ENCODE measurements at places on chromosomes 2 and 18. TPM values are rescaled to one million over a fixed set of nuclear protein-coding genes. Genes with fewer than 3 reads are reported as not detected.

- no peak for DNase-seq
These were observed 38.5 kb downstream of the CYRIA start for GRCh38 chr2:16626997-16627605.

GRCh38 chr18:27595113-27595838, 410.2 kb upstream of the CHST9 start:
- DNase-seq: no peak

DNA sequence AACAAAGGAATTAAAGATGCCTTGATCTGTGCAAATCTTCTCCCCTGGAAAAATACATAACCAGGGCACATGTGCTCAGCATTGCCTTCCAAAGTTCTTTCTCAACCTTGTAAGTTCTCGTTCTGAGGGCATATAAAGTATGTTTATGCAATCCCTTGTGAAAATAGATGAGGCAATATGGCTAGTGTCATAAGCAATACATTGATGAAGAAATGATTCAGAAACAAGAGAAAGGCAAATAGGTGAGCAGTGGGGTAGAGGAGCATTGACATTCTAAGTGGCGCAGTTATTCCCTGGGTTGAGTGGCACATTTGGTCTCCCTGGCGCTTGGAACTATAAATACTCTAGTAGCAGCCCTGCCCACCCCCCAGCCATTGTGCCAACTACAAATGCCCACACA, 57.4 kb upstream of the PGAP1 start:
- DNase-seq: no peak

GRCh38 chr18:6876641-6877041, 147.1 kb downstream of the ARHGAP28 start:
- DNase-seq: no peak

DNA sequence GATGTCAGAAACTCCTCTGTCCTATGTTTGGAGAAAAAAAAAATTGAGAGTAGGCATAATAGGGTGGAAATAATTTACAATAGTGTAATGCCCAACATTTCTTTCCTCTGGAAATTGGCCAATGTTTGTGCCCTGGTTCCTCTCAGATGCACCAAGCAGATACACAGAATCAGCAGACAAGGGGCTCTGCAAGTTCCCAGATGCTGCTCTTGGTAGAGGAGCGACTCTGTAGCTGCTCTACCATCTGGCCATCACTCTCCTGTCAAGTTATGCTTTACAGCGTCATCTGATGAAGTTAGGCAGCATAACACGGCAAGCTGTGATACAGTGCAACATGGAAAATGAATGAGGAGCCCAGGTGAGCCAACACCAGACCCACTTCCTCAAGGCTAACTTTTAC, 1.6 kb downstream of the DYTN start:
- no peak for DNase-seq

DNA sequence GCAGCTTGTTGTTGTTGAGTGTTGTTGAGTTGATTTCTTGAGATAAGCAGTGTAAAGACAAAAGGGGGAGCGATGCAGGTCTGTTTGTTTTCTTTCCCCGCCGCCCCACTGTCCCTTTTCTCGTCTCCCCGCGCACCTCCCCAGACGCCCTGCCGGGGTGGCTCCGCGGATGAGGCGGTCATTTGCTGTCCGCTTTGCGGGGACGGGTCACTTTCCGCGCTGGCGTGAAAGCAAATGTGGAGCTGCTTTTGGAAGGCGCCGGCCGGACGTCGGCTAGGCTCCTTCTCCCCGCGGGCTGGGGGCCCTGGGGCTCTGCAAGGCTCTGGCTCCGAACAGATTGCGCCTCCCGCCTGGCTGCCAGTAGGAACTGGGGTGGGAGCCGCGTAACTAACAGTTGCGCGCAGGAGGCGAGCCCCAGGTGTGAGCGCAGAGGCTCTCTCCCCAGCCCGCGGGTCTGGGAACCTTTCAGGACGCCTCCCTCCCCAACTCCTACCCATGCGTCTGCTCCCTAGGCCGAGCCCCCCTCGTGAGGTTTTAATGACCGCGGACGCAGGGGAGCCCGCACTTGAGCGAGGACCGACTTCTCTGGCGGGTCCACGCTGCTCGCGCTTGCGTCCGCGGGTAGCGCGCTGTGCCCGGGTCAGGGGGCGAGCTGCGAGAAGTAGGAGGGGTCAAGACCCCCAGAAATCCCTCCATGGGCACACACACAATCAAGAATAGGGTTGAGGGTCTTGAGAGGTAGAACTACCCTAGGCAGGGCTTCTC, 146.6 kb downstream of the MEIS1 start:
- DNase-seq: no peak

GRCh38 chr2:44933434-44933951, 8.0 kb upstream of the SIX3 start:
- DNase-seq: no peak

DNA sequence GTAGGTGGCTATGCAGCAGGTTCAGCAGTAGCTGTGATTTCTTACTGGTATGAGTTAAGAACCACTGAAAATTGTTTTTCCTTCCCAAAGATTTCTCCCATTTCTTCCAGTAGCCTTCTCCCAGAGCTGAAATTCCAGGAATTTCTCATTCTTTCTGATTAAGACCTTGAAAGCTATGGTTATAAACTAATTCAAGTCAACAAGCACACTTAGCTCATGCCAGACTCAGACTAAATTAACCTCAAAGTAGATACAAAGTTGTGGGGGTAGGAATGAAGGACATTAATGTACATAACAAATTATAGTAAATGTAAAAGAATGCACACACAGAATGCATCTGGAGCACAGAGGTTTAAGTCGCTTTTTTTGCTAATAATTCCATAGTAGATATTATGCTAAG, 103.6 kb upstream of the SOX11 start:
- no peak for DNase-seq

DNA sequence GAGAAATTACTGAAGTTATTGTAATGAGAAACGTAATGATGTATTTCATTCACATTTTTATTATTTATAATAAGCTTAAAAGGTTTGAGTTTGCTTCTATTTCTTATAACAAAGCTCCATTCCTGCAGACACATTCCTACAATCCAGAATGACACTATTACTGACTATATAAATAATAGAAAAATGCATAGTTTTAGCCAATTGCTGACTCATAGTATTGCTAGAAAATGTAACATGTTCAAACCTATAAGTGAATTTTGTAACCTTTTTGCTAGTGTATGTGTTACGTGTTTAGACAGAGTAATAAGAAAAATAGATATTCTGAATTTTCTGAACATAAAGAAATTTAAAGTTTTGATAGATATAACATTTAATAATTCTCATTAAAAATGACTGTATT, 9.3 kb upstream of the VWC2L start:
- no peak for DNase-seq

DNA sequence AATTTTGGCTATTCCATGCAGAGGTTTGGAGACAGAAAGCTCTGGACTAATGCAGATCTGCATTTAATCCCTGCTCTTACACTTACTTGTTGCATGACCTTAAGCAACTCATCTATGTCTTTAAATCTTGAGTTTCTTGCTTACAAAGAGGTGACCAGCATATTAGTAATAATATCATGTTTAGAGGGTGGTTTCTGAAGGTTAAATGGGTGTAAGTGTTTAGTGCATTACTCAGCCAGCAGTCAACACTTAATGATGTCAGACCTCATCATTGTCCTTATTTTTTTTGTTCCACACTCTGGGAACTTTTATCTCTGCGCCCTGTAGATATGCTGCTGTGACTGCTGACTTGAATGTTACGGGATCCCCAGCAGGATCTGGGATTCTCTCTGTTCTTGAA, 1.7 kb downstream of the IL1RL1 start:
- DNase-seq: no peak

DNA sequence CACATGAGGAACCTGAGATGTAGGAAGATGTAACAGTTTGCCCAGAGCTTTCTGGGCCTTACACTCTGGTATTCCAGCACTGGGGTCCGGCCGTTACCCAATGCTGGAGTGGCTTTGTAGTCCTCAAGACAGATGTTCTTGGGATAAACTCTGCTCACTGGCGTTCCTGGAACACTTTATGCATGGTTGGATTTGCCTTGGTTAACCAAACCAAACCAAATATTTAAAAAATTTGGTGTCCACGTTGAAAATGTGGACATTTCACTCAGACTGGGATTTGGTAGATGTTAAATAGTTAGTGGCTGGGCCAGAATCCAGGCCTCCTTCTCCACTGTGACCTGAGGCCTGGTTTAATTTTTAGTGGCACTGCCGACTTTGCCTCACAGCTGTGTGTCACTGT, 81.5 kb downstream of the ACOXL start:
- DNase-seq: no peak

MZT2A gene
- total RNA-seq: 49.5 TPM

CD8B gene
- total RNA-seq: 3.5 TPM

GRB14 gene
- total RNA-seq: 4.7 TPM

LYPD1 gene
- 0.28 TPM for total RNA-seq

ITGA4 gene
- 21.9 TPM for total RNA-seq
